ENCODE measurements at places on chromosomes 2 and 18. TPM values are rescaled to one million over a fixed set of nuclear protein-coding genes. Genes with fewer than 3 reads are reported as not detected.

Gene REEP1
- total RNA-seq: 0.88 TPM

Gene SIX3
- total RNA-seq: 1.9 TPM

Gene MYO1B
- total RNA-seq: 46.1 TPM

Gene LCT
- total RNA-seq: 0.05 TPM

Gene IL1R2
- 1.3 TPM for total RNA-seq

Gene FSHR
- not detected for total RNA-seq

Gene PSTPIP2
- 0.52 TPM for total RNA-seq

Gene RFX8
- total RNA-seq: not detected

Gene PPM1G
- 165 TPM for total RNA-seq

Gene SULT1C3
- not detected for total RNA-seq

Gene KLF7
- 26.6 TPM for total RNA-seq

Gene CIB4
- 0.38 TPM for total RNA-seq

Gene HJURP
- 61.5 TPM for total RNA-seq

All from A549 treated with Mapracorat at 1 μM for 4 hours (cell line).